Stimulated activated CD4-positive, alpha-beta T cell treated with anti-CD3 and anti-CD28 coated beads, TNF-alpha, amount 100 ng/mL, for 24 hours (primary cell): ENCODE measurements at places on chromosomes 7 and 10.

DNA sequence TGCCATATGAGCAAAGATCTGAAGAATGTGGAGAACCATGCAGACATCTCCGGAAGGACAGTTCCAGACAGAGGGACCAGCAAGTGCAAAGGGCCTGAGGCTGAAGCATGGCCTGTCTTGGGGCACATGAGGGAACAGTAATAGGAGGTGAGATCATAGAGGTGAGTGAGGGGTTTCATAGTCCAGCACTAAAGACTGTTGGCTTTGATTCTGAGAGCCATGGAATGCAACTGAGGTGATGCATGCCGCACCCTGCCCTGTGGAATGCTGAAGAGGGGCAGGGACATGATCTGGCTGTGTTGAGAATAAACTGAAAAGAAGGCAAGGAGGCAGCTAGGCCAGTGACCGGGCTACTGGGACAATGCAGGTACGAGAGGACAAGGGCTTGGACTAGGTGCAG is 253.1 kb upstream of the KLF14 start:
- no peak for DNase-seq

GRCh38 chr10:46549171-46550075 is 7.0 kb downstream of the GPRIN2 start:
- DNase-seq: no peak

DNA sequence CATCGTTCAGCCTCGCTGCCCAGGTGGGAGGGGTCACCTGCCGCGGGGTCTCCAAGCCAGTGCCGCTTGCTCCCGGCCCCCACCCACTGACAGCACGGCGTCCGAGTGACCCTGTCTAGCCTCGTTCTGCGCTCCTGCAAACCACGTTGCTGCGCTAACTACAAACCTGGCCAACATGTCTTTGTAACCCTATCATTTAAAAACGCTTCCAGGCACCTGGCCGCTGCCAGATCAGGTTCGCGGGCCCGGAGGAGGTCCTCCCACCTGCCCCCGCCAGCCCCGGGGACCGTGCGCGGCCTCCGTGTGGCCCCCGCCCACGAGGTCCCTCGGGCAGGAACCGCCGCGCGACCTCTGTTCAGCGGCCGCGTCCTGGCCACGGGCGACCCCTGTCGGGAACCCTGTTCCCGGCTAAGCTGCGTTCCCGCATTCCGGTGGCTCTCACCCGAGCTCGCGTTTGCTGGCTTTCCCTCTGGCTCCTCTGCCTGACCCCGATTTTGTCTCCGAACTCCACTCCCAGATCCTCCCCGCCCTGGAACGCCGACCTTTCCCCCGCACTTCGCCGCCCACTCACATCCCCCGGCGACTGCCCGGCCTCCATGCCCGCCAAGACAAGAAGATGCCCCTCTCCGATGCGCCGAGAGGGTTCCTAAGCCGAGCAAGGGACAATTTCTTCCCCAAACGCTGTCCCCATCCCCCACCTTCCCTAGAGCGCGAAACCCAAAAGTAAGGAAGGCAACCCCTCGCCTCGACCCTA is 2.4 kb downstream of the SFMBT2 start:
- DNase-seq: peak; percentile 22

GRCh38 chr7:4854916-4855315 is 6.9 kb downstream of the PAPOLB start:
- no peak for DNase-seq

- DNase-seq: no peak
Observed at GRCh38 chr7:122672536-122672935, 26.4 kb downstream of the RNF133 start.

GRCh38 chr10:60901561-60902235 is 42.3 kb downstream of the RHOBTB1 start:
- DNase-seq: no peak

- DNase-seq: no peak
Observed at GRCh38 chr7:143381427-143382125, 431 bp downstream of the ZYX start.

GRCh38 chr10:125005312-125006187 is 63.6 kb downstream of the ZRANB1 start:
- DNase-seq: no peak

DNA sequence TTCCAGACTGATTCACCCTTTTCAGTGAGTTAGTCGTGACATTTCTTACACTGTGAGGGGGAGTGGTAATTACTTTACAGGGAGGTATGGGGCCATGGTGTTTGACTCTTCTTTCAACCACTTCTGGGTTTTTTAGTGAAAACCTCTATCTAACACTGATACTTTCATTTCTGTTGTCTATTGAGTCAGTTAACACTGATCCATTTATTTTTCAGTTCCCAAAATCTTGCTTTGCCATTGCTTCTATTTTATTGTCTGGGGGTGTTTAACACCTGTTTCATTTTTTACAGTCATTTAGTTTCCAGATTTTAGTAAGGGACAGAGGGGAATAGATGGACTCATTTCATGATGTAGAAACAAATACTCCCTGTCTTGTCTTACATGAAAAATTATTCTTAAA is 61.5 kb downstream of the HELLS start:
- no peak for DNase-seq
